Progenitor cell of endocrine pancreas (in vitro differentiated cells): ENCODE measurements at places on chromosomes 12 and 14.

GRCh38 chr14:89356496-89356895 lies 60.5 kb downstream of the FOXN3 start:
- no peak for DNase-seq

DNA sequence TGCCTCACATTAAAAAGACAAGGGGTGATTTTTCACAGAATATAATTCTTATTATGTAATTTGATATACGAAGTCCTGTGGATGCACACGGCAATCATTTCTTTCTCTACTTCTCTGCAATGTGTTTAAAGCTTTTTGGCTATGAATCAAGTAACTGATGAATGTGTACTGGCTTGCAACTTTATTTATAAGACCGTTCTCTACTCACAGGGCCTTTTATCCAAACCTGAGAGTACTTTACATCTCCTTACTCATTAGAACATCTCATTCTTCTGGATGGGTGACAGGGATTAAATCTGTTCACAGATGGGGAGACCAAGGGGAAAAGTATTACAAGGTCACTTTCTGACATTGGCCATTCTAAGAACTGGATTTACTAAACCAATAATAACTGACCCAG lies 215.8 kb upstream of the DIO2 start:
- no peak for DNase-seq

DNA sequence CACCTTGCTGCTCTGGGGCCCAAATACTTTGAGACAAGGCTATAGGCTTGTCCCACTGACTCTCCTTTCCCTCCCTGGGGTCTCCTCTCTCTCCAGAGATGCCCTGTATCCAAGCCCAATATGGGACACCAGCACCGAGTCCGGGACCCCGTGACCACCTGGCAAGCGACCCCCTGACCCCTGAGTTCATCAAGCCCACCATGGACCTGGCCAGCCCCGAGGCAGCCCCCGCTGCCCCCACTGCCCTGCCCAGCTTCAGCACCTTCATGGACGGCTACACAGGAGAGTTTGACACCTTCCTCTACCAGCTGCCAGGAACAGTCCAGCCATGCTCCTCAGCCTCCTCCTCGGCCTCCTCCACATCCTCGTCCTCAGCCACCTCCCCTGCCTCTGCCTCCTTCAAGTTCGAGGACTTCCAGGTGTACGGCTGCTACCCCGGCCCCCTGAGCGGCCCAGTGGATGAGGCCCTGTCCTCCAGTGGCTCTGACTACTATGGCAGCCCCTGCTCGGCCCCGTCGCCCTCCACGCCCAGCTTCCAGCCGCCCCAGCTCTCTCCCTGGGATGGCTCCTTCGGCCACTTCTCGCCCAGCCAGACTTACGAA lies 3.1 kb downstream of the NR4A1 start:
- DNase-seq, result no peak

DNA sequence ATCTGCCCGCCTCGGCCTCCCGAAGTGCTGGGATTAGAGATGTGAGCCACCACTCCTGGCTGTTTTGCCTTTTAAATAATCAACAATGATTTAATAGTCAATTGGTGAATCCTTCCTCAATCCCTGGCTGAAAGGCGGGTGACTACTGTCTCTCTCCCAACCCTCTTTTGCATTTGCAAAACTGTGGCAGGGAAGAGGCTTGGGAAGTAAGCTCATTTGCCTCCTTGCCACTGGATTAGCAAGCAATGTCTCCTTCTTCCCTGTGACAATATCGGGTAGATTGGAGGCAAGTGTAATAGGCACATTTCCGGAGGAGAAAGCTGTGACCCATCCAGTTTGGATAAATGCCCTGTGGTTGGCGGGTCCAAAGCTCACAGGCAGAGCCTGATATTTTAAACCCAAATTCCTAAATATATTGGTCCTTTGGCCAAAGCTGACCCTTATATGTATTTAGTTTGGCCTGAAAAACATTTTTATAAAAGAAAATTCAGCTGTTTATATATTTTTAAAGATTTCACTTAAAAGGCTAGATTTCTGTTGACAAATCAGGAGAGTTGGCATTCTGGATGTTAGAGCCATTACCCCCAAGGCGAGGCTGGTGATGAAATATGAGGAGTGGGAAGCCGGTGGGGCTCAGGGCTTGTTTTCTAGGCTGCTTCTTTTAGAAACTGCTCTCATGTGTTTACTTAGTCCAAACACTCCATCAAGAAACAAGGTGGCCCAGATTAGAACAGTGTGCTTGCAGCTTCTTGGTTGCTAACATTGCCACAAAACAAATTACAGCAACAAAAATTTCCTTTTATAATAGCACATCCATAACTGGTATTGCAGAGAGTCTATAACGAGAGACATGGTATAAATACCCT lies 646.9 kb upstream of the TMEM132C start:
- DNase-seq, result no peak

DNA sequence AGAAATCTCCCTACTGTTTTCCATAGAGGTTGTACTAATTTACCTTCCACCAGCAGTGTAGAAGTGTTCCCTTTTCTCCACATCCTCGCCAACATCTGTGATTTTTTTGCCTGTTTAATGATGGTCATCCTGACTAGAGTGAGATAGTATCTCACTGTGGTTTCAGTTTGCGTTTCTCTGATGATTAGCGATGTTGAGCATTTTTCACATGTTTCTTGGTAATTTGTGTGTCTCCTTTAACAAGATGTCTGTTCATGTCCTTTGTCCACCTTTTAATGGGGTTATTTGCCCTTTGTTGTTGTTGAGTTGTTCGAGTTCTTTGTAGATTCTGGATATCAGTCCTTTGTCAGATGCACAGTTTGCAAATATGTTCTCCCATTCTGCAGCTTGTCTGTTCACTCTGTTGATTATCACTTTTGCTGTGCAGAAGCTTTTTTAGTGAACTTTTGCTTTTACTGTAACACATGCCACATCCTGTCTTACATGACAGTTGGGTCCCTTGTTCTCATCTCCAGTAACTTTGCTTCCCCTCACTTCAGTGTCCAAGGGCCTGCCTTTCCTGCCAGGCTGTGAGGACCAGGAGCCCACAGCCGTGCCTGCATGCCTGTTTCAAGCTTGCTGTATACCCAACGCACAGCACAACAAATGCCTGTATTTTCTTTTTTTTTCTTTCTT lies 64.9 kb downstream of the SPRING1 start:
- DNase-seq, result no peak

GRCh38 chr12:94239332-94239993 lies 91.1 kb downstream of the PLXNC1 start:
- no peak for DNase-seq

- no peak for DNase-seq
Measured at GRCh38 chr12:120801146-120801545, 75.5 kb downstream of the ACADS start.

DNA sequence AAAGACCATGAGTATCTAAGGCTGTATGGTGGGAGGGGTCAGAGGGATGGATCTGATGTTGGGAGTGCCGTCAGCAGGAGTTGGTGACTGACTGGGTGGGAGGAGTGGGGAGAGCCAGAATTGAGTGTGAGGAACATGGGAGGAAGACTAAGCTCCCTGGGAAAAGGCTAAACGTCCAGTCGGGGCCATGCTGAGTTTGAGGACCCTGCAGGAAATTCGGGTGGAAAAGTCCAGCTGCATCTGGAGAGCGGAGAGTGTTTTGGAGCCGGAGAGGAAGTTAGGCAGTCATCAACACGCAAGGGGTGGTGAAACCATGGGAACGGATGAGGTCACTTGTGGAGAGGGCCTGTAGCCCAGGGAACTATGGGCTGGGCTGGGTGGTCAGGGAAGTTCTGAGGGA lies 60.9 kb downstream of the ELK3 start:
- DNase-seq, result no peak

- no peak for DNase-seq
Measured at GRCh38 chr12:110528277-110528839, 26.2 kb downstream of the RAD9B start.

GRCh38 chr12:46382408-46382963 lies 9.9 kb upstream of the SLC38A2 start:
- DNase-seq, result no peak

GRCh38 chr14:105890474-105891220 lies 364.3 kb downstream of the TMEM121 start:
- no peak for DNase-seq

DNA sequence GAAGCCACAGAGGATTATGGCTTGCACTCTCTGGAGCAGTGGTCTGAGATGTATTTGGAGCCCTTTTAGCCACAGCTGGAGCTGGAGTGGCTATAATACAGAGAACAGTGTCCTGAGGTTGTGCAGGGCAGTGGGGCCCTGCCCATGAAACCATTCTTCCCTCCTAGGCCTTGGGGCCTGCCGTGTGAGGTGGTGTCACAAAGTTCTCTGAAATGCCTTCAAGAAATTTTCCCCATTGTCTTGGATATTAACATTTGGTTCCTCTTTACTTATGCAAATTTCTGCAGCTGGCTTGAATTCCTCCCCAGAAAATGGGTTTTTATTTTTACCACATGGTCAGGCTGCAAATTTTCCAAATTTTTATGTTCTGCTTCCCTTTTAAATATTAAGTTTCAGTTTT lies 79.3 kb downstream of the UNC79 start:
- DNase-seq, result no peak

- DNase-seq, result no peak
Measured at GRCh38 chr14:61150851-61151250, 130.3 kb downstream of the TMEM30B start.

DNA sequence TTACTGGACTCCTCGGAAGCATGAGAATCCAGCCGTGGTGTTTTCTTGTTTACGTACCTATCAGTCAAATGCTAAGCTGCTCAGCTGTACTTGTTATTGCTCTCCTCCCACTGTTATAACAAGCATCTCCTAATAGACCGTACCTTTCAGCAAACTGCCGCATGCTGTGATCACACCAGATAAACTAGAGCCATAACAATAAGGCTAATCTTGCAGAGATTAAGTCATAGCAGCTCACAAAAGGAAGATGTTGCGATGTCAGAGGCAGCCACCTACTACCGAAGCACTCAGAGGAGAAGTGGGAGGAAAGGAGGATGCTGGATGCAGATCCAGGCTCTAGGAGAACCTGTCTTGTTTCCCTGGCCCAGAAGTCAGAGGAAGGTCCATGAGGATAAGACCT lies 196.0 kb downstream of the GALC start:
- no peak for DNase-seq

GRCh38 chr12:49972129-49972528 lies 618 bp upstream of the AQP6 start:
- no peak for DNase-seq

- no peak for DNase-seq
Measured at GRCh38 chr12:24839268-24839791, 109.6 kb downstream of the BCAT1 start.

GRCh38 chr12:118126119-118126757 lies 9.7 kb upstream of the PEBP1 start:
- no peak for DNase-seq

GRCh38 chr14:23162800-23163199 lies 20.7 kb downstream of the SLC7A8 start:
- DNase-seq, result no peak

DNA sequence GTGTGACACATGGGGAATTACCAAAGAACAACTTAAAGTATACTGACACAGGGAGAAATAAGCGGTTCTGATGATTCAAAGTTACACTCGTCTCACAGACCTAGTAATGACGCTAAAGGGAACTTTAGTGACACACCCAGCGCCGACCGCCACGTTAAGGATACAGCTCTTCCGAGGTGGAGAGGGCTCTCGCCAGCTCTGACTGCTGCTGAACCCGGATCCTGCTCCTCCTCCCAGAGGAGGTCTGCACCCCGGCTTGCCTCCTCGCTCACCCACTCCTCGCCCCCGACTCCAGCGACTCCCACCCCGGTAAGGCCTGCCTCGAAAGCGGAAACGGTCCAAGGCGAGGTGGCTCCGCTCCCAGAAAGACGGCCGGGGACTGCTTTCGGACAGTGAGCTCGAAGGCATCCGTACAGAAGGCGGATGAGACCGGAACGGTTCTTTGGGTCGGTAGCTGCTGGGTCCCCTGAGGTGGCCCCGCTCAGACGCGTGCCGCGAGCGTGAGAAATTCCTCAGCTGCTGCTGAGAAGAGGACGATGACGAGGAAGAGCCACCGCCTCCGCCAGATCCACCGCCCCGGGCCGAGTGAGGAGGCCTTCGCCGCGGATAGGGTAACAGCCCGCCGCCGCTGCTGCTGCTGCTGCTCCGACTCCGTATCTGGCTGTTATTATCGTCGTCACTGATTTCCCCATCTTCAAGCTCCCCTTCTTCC lies 643 bp downstream of the ZFC3H1 start:
- DNase-seq, result peak; percentile 52

- DNase-seq, result no peak
Measured at GRCh38 chr12:75837700-75838099, 193.9 kb downstream of the PHLDA1 start.

GRCh38 chr12:73277971-73278370 lies 1005.8 kb downstream of the TRHDE start:
- DNase-seq, result no peak

- no peak for DNase-seq
Measured at GRCh38 chr14:54083549-54084239, 127.1 kb upstream of the BMP4 start.

GRCh38 chr12:27580561-27581330 lies 56.7 kb downstream of the PPFIBP1 start:
- no peak for DNase-seq

DNA sequence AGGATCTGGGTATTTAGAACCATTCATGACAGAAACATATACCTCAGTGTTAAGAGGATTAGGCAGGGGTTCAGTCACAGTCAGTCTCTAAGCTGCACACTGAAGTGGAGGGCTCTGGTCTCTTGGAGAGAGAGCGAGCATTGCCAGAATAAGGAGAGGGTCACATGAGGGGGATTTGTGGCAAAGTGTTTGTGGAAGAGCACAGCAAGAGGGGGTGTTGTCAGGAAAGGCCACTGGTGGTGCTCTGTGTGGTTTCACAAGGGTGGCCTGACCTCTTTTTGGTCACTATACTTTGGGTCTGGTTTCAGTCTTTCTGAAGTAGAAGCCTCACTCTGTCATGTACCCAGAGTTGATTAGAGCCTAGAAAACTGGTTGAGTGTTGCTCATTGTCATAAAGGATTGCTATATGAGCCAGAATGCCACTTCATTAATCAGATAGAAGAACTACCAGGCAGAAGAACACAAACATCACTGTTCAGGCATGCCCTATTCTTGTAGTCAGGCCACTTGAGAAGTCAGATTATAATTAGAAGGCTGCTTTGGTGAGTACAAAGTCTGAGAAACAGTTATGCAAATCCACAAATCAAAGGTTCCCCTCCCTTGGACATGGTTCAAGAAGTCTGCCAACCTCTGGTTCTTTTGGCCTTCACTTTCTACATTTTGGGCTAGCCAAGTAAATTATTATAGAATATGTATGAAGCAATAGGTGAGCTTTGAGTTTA lies 8.4 kb downstream of the TMEM19 start:
- no peak for DNase-seq

GRCh38 chr12:103688376-103689063 lies 101.4 kb downstream of the STAB2 start:
- DNase-seq, result no peak

GRCh38 chr14:104294983-104295680 lies 156.7 kb downstream of the KIF26A start:
- no peak for DNase-seq

GRCh38 chr12:114221957-114222630 lies 183.8 kb downstream of the TBX5 start:
- no peak for DNase-seq

GRCh38 chr12:58969237-58969636 lies 48.9 kb upstream of the LRIG3 start:
- no peak for DNase-seq

DNA sequence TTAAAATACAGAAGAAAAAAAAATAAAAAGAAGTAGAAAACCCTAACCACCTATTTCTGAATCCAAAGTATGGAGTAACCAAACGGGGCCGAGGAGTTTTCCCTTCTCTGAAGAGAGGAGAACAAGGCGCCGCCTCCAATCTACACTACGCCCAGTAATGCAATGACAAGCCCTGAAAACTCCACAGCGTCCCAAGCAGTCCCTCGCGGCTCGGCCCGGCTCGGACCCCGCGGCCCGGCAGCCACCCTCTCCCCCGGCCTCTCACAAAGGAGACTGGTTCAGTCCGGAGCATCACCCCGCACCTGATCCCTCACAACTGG lies 371 bp downstream of the CHD8 start:
- DNase-seq, result no peak
